NCI-H524 treated with DMSO at 0.1 percent for 48 hours (cell line): ENCODE measurements at places on chromosomes 13 and 19.
A peak's percentile ranks its signal among the peaks of the same experiment; 100 is the strongest.

DNA sequence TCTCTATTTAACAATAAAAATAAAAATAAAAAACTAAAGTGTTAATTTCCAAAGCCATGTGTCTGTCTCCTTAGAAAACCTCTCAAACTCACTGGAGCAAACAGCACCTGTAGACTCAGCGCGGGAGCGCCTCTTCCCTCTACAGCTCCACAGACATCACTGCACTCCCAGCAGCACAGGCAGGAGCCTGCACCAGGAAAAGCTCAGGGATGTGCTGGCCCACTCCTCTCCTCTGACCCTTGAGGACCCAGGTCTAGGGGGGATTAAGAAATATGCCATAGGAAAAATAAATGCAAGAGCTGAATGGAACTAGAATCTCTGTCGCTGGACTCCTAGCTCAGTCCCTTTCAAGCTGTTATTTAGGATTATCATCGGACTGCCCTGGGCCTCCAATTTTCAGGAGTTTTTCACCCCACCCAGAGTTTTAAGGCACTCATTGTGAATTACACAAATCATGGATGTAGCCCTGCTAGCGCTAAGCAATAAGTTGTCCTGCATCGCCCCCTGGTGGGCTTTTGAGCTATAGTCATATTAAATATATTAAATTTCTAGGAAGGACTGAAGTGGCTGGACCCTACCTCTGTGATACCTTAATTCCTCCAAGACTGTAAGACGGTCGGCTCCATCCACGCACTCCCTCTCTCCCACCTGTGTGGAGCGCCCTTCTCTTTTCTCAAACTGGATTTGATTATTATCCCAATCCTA is 333.9 kb downstream of the UQCRFS1 start:
- DNase-seq, result no peak

DNA sequence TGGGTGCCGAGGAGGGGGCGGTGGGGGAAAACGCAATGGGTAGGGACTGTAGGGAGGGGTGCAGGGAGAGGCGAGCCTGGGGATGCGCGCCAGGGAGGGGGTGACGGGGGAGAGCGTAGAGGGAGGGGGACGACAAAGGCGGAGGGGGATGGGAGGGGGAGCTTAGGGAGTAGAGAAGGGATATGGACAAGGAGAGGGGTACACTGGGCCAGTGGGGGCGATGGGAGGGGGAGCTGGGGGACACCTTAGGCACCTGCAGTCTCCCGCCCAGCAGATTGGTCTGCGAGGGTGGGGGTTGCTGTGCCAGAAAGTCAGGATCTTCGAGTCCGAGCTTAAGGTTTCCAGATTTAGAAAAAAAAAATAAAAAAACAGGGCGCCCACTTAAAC is 15.7 kb downstream of the CCDC124 start:
- DNase-seq, result peak; percentile 56

DNA sequence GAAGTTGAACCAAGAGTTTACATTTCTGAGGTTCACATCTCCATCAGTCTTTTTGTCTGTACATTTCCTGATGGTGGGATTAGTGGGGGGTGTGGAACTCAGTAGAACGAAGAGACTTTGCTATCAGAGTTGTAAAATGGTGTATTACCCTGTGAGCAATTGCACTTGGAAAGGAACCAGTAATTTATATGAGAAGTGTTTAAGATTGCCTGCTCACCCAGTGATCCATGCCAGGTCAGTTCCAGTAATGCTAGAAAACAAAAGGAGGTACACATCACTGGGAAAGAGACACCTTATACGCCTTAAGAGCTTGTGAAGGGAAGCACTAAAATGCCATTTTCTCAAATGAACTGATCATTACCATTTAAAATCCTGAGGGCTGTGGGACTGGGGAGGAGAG is 7.5 kb upstream of the DACH1 start:
- DNase-seq, result no peak

- DNase-seq, result no peak
Measured at GRCh38 chr13:75764926-75765310, 128.8 kb downstream of the LMO7 start.

GRCh38 chr13:61415058-61415721 is 459 bp downstream of the PCDH20 start:
- DNase-seq, result peak; percentile 73

DNA sequence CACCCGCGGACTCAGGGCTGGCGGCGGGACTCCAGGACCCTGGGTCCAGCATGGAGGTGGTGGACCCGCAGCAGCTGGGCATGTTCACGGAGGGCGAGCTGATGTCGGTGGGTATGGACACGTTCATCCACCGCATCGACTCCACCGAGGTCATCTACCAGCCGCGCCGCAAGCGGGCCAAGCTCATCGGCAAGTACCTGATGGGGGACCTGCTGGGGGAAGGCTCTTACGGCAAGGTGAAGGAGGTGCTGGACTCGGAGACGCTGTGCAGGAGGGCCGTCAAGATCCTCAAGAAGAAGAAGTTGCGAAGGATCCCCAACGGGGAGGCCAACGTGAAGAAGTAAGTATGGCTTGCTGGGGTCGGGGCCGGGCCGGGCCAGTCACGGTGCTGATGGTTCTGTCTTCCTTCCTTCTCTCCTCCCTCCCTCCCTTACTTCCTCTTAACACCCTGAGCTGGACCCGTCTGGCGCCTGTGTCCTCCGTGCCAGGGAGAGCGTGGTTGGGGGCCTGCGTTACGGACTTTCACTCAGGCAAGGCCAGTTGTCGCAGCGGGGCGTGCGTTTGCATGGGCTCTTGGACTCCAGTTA is 1.4 kb downstream of the STK11 start:
- no peak for DNase-seq

DNA sequence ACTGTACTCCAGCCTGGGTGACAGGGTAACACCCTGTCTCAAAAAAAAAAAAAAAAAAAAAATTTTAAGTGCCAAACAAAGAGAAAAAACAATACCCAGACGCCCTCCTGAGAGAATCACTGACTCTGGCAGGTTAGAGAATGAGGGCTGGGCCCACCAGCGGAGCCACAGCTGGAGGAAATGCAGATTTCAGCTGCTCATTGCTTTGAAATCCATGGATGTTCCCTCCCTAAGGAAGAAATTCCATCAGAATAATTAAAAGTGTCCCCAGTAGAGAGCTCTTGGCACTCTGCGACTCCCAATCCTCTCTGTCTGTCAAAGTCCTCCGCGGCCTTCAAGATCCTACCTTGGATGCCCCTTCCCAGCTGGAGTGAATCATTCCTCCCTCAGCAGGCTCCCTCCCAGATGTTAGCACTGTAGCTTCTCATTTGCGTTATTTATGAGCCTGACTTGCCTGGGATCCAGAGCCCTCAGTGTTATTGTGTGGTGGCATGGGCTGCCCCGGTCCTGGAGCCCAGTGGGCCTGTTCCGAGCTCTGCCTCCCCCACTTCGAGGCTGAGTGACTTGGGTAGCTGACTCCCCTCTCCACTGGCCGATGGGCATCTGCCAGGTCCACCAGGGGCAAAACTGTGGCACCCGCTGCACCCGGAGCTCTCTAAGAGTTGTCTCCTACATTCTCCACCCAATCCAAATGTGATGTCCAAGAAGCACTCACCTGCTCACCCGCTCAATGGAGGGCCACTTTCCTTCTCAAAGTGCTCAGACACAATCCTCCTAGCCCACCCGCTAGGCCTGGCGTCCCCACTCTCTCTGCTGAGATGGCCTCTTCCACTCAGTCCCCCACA is 47.0 kb downstream of the SERP2 start:
- no peak for DNase-seq

- no peak for DNase-seq
Measured at GRCh38 chr19:17243830-17244617, 1.7 kb downstream of the NR2F6 start.

- no peak for DNase-seq
Measured at GRCh38 chr19:14167576-14168138, 31.3 kb upstream of the ASF1B start.

DNA sequence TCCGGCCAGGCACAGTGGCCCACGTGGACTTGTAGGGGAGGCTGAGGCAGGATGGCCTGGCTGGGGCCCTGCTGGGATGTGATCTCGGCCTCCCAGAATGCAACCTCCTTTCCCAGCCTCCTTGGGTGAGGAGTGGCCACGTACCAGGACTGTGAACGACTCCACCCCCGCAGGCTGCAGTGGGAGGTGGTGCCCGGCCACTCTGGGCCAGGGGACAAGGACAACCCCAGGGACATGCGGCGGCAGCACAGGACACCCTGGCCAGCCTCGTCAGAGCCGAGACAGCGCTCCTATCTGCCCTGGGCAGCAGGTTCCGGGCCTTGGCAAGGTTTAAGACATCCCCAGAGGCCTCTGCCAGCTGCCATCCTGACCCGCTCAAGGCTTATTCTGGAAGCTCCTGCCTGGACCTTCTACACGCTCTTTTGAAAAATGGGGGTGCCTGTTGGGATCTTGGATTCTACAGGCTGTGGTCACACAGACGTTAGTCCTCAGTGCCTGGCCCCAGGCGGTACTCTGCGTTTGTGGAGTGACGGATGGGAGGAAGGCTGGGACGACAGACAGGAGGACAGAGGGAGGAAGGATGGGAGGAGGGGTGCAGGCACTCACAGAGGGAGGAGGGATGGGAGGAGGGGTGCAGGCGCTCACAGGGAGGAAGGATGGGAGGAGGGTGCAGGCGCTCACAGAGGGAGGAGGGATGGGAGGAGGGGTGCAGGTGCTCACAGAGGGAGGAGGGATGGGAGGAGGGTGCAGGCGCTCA is 19.9 kb upstream of the CACTIN start:
- DNase-seq, result no peak

- no peak for DNase-seq
Measured at GRCh38 chr13:98507282-98507797, 69.6 kb downstream of the STK24 start.

- DNase-seq, result no peak
Measured at GRCh38 chr19:16912780-16913179, 24.0 kb downstream of the F2RL3 start.

GRCh38 chr13:109126891-109127641 is 497.7 kb downstream of the MYO16 start:
- DNase-seq, result no peak

GRCh38 chr19:11226716-11227166 is 12.7 kb upstream of the ANGPTL8 start:
- DNase-seq, result no peak

DNA sequence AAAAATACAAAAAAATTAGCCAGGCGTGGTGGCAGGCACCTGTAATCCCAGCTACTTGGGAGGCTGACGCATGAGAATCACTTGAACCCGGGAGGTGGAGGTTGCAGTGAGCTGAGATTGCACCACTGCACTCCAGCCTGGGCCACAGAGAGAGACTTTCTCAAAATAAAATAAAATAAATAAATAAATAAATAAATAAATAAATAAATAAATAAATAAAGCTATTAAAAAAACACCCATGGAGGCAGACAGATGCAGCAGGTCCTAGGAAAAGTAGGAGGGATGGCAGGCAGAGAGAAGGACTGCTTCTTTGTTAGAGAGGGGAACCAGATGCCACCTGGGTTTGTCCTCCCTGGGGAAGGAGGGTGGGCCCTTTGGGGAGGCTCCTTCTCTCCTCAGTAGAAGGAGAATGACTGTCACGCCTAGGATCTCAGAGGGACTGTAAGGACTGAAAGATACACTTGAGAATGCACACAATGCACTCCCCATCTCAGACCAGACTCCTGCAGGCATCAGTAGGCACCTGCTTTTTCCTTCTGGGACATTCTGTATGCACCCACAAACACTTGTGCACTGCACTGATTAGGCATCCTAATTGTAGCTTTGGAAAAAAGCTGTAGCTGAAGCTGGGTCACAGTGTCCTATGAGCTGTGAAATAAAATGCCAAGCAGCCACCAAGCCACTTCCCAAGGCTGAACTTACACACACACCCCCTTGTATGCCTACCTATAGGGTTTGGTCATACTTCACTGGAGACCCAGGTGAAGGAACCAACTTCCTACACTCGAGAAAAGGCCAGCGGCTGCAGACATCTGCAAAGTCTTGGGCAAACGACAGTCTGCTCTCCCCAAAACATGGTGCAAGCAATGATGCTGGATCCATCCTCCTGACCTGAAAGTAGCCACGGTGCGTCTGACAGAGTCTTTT is 18.9 kb upstream of the SLC35E1 start:
- DNase-seq, result no peak

GRCh38 chr13:113948034-113948742 is 25.7 kb downstream of the C13orf46 start:
- no peak for DNase-seq

GRCh38 chr13:27001705-27002104 is 169.9 kb downstream of the USP12 start:
- no peak for DNase-seq

DNA sequence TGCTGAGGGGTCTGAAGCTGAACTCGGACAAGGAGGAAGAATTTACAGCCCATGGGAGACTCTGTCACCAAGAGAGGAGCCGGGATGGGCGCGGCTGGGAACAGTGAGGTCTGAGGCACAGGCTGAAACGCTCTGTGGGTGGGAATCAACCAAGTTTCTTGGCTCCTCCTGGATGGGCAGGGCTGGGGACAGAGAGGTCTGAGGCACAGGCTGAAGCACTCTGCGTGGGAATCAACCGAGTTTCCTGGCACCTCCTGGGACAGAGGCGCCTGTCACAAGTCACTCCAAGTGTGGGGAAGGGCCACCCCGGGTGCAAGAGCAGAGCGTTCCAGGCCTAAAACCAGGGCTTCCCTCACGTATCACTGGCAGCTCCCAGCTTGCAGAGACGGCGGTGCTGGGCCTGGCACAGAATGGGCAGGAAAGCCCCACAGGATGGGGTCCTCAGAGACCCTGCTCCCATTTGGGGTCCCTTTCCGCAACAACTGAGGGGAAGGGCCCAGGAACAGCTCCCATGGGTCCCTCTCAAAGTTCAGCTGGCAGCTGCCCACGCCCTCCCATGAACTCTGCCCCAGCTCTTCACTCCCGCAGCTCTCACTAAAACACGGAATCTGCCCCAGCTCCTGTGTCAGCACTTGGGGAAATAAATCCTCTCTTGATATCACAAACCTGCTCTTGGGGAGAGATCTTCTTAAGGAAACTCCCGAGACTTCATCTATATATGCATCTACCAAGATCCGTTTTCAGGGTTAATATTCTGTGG is 18.5 kb downstream of the AP3D1 start:
- DNase-seq, result no peak

- DNase-seq, result no peak
Measured at GRCh38 chr19:55447421-55448174, 4.5 kb upstream of the SHISA7 start.

DNA sequence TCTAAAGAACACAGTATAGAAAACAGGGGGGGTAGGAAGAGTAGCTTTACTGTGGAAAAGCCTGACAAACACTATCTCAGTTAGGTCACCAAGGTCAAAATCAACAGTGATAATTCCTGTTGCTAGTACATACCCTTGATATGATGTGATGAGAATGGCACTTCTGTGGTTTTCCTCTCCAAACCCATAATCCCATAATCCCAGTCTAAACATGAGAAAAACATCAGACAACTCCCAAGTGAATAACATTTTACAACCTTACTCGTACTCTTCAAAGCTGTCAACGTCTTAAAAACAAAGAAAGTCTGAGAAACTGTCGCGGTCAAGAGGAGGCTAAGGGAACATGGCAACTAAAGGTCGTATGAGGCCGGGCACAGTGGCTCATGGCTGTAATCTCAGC is 137.6 kb downstream of the FOXO1 start:
- DNase-seq, result no peak

DNA sequence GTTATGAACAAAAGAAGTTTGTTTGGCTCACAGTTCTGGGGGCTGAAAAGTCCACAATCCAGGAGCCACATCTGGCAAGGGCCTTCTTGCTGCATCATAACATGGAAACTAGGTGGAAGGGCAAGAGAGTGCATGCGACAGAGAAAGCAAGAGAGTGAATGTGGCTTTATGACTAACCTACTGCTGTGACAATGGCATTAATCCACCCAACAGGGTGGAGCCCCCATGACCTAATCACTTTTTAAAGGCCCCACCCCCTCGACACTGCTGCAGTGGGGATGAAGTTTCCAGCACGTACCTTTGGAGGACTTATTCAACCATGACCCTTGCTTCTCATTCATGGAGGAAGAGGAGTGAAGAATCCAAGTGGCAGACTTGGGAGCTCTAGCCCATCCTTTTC is 30.0 kb upstream of the RFXAP start:
- DNase-seq, result no peak
